ENCODE measurements at places on chromosomes 11 and 22.

DNA sequence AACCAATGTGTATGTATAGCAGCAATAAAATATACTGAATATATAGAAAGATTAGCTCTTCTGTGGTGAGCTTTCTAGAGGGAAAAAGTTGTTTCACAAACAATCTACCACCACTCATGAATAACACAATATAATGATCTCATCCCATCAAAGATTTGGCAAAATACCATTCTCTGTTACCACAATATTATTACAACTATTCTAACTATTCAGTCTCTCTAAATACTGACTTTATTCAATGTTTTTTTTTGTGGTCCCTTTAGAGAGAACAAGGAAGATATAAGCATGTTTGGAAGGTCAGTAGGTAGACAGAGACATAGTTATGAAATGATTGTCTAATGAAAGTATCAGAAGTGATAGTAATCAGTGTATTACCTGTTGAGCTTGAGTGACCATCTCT lies 7.8 kb downstream of the CCDC90B start:
- no peak for DNase-seq

DNA sequence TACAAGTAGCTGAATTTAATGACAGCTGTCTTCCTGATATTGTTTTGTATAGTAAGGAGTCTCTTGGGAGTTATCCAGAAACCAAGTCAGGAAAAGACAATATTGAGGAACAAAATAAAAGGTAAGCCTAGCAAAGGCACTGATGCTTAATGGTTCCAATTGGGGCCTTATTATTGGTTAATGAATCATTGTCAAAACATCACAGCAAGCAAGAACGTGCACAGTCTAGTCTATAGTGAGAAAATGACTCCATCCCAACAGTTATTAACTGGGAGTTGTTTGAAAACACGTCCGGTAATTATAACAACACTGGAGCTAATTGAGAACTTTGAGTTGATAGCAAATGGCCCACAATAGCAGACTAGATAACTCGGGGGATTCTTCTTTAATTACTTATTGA lies 17.7 kb downstream of the BSX start:
- no peak for DNase-seq

DNA sequence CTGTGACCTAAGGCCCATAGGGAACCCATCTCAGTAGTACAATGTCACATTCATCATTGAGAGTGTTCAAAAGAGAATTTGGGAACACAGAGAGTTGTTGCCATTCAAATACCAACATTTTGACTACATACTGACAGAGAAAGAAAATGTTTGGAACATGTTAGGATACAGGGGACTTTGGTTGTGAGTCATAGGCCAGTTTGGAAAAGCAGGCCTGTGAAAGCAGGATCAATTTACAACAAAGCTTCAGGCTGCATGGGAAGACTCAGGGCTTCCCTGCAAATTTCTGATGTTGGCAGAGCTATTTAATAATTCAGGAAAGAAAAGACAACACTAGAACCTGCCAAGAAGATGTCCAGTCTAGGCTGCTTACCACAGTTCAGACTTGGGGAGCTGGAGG lies 374 bp downstream of the NLRP10 start:
- no peak for DNase-seq

DNA sequence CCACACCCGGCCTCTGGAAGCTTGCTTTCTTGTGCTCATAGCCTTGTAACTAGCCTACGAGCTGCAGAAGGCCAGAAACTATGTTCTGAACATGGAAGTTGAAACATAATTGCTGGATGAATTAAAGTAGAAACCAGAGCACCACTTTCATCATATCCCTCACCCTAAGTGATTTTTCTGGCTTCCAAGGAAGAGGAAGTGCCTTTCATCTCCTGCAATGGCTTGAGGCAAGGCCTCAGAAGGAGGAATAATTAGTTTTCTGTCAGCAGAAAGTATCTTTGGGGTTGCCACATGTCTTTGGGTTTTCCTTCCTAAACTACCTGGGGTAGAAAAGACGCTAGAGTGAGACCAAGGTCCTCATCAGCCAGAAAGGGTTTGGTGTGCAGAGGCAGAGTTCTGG lies 14.5 kb downstream of the RPL27A start:
- no peak for DNase-seq

- DNase-seq = peak; percentile 89
These were observed at the start of gene HMOX1 for GRCh38 chr22:35380537-35381423. TSS of gene HMOX1 (plus strand) at chr22:35381096. CDS start at chr22:35381174, 78 bp downstream.

- DNase-seq = peak; percentile 23
These were observed 252.4 kb downstream of the GRM5 start for GRCh38 chr11:88813233-88813915.

DNA sequence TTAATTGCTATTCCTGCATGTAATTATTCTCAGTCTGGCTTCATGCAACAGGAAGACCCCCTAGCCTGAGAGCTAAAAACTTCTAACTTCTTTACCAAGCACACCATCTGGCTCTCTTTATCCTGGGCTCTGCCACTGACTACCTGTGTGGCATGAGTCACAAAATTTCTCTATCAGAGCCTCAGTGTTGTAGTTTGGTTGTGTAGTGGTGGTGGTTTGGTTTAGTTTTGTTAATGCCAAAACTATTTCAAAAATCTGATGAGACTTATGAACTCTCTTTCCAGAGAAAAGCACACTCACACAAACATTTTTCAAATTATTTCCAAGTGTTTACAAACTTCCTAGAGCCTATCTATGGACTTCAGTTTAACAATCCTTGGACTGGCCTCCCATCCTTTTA lies 7.5 kb upstream of the IL17RA start:
- no peak for DNase-seq

DNA sequence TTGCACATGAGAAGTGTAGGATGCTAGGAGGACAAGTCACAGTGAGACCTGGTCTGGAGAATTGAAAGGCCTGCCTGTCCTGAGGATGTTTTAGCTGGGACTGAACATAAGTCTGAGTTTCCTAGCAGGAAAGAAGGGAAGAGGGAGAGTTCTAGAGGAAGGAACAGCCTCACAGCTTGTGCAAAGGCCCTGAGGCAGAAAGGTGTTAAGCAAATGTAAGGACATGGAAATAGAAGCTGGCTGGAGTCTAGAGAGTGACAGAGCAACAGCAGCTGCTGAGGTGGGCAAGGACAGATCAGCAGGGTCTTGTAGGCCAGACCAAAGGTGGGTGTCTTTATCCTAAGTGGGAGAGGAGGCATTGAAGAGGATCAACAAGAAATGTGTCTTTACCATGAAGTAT lies 210.9 kb upstream of the E2F8 start:
- DNase-seq = no peak

- no peak for DNase-seq
These were observed 4.2 kb downstream of the HSPA8 start for GRCh38 chr11:123057661-123058305.

GRCh38 chr22:37260901-37261336 lies 16.9 kb upstream of the RAC2 start:
- DNase-seq = peak; percentile 73

DNA sequence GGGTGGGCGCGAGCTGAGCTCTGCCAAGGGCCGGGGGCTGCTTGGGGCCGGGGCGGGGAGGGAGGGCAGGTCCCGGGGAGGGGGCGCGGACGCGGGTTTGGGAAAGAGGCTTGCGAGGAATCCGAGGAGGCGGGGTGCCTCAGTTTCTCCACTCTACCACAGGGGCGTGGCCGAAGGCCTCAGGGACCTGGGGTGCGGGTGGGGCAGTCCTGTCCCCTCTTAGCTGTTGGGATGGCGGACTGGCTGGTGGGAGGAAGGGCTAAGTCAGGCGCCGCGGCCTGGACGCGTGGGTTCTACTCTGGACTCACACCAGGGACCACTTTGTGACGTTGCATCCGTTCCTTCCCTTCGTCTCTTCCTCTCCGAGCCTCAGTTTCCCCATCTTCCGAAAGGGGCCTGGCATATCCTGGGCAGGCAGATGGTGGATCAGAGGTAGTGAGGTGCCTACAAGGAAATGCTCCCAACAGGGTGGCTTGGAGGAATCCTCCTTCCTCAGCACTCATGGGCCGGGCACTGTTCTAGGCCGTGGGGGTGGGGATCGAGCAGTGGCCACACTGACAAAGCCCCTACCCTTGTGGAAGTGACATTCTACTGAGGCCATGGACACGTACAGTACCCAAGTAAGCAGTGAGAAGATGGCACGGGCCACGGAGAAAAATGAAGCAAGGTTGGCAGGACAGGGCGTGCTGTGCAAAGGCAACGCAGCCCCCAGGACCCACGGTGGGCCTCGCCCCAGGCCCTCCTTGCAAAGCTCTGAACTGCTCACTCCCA lies 13.2 kb downstream of the IGLL1 start:
- DNase-seq = no peak

DNA sequence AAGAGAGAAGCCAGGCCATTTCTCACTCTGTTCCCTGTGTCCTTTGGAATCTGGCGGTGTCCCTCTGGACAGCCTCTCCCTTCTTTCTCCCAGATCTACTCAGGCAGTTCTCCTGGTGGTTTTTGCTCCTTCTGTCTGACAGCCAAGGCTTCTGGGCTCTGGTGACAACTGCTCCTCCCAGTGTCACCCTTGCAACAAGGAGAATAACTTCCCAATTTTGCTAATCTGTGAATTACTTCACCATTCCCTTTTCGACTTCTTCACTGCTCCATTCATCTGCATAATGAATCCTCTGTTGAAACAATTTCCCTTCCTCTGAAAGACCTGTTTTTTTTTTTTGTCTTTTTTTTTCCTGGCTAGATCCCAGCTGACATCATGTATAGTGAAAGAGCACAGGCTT lies 56.3 kb upstream of the PDE3B start:
- no peak for DNase-seq

- no peak for DNase-seq
These were observed 134.3 kb downstream of the BRD1 start for GRCh38 chr22:49693416-49693815.

DNA sequence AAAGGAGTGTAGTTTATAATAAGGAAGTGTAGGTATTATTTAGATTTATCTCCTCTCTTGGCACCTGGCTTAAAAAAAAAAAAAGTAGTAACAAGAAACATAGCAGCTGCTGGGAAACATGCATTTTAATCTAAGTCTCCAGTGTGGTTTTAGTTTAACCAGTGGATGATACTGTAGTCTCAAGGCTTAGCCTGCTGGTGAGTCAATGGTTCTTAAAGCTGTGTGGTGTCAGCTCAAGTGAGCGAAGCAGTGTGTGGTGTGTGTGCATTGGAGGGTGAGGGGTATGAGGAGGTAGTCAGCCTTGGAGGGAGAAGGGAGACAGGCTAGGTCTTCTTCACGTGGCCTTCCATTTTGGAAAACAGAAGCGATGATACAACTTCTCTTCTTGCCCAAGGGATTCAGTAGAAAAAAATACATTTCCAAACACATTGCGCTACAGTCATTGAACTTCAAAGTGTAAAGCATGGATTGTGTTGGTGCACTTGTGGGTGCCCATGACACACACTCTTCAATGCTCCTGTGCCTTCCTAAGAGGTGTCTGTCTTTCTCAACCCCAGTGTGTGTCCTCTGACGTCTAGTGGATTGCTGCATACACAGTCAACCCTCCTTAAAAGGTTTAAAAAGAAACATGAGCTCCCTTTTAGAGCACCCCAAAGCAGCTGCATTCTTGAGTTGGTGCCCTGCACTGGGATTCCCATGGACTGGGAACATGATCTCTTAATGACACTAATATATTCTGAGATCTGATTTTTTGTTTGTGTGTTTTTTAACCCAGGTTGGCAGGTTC lies 40.1 kb downstream of the ZBTB16 start:
- no peak for DNase-seq

- DNase-seq = no peak
These were observed 6.7 kb upstream of the SYT7 start for GRCh38 chr11:61587541-61587941.

- peak; percentile 89 for DNase-seq
These were observed 177.6 kb downstream of the IGLL1 start for GRCh38 chr22:23402275-23403151.

DNA sequence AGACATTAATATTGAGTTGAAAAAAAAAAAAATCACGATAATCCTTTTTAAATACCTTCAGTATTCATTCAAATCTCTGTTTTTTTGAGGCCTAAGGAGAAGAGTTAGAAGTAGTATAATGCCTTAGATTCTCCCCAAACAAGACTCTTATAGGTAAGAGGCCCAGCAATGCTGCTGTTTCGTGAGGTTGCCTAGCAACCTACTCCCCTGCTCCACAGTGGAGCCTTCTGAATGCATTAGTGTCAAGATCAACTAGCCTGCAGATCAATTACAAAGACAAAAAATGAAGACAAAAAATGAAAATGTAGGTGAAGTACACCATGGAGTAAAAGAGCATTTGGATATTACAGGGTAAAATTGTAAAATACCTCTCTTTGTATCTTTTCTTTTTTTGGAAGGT lies 229.8 kb upstream of the LUZP2 start:
- no peak for DNase-seq

- no peak for DNase-seq
These were observed 75.9 kb downstream of the FAM83F start for GRCh38 chr22:40070701-40071100.

- DNase-seq = no peak
These were observed 77.3 kb downstream of the COMMD9 start for GRCh38 chr11:36211761-36212430.

Data from GM20000 (cell line).